ENCODE measurements at places on chromosomes 11 and 22.

DNA sequence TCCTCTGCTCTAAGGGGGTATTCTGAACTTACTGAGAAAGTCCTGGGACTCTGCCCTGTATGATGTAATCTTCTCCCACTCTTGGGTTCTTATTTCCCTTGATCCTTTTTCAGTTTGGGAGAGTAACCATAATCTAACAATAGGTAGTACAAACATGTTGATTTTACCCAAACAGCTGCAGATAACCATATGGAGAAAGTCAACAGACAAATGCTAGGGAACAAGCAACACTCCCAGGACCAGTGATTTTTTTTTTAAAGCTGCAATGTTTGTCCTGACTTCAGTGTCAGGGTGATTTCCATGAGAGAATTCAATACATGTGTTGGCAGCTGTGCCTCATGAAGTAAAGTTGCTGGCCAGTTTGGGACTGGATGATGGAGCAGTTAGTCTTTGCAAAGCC lies 156.5 kb downstream of the FCHSD2 start:
- DNase-seq, result no peak

- no peak for DNase-seq
Observed at GRCh38 chr11:119991669-119992068, 146.2 kb downstream of the TRIM29 start.

DNA sequence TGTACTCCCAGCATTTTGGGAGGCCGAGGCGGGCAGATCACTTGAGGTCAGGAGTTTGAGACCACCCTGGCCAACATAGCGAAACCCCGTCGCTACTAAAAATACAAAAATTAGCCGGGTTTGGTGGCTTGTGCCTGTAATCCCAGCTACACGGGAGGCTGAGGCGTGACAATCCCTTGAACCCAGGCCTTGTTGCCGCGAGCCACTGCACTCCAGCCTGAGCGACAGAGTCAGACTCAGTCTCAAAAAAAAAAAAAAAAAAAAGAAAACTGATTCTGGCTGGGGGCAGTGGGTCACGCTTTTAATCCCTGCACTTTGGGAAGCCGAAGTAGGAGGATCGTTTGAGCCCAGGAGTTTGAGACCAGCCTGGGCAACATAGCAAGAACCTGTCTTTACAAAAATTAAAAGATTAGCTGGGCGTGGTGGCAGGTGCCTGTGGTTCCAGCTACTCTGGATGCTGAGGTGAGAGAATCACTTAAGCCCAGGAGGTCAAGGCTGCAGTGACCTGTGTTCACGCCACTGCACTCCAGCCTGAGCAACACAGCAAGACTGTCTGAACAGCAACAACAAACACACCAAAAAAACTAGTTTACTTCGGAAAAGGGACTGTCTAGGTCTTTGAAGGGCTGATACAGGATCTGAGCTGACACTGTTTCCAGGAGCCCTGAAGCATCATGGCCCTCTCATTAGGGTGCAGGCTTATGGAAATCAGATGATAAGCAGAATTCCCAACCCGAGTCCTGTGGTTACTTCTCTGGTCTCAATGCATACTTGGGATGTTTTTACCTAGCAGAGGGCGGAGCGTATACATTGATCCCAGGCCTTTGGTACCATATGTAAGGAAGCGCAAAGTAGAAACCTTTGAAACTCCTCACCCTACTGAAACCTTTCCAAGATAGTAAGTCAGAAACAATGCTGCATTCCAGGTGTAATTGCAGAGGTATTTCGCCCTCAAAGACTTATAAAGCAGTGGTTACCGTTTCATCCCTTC lies 1.8 kb upstream of the CHKB start:
- DNase-seq, result no peak

DNA sequence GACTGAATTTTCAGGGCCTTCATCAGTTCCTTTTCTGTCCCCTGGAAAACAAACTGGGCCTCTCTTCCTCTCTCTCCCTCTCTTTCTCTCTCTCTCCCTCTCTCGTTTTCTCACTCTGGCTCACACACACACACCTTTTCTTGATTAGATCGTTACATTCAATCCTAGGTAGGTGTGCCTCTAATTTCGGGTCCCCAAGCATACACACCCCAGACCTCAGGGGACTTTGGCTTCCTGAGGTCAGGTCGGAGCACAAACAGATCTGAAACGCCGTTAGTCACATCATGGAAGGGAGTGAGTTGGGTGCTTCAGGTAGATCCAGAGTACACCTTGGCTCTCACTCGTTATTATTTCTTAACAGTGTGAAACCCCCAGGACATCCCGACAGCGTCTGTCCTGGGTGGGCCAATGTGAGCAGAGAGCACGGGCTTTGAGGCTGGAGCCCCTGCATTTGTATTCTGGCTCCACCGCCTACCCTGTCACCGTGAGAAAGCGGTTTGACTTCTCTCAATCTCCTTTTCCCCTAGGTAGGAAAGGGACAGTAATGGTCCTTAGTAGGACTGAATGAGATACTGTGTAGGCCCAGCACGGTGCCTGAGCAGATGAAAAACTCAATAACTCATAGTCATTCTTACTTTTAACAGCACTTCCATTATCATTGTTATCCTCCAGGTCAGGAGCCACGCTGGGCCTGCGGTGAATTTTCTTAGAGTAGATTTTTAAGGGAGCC lies 37.3 kb upstream of the POU2AF1 start:
- no peak for DNase-seq

DNA sequence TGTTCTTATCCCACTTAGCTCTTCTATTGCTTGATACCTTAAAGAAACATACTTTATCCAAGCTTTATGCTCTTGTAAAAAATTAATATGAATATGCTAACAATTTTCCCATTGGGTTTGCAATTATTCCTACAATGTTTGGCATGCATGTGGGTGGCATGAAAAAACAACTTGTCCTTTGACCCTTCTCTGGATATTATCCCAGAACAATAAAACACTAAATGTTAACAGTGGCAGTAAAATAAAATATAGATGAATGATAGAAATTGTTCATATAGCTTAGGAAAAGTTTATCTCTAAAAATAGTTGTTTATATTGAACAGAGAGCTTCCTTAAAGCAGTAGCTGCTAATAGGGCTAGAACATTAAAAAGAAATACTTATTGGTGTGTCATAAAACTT lies 860.5 kb upstream of the LRRC4C start:
- no peak for DNase-seq

- no peak for DNase-seq
Observed at GRCh38 chr11:69259096-69259495, 34.9 kb upstream of the MYEOV start.

- DNase-seq, result no peak
Observed at GRCh38 chr22:33063611-33064010, 5.4 kb upstream of the SYN3 start.

DNA sequence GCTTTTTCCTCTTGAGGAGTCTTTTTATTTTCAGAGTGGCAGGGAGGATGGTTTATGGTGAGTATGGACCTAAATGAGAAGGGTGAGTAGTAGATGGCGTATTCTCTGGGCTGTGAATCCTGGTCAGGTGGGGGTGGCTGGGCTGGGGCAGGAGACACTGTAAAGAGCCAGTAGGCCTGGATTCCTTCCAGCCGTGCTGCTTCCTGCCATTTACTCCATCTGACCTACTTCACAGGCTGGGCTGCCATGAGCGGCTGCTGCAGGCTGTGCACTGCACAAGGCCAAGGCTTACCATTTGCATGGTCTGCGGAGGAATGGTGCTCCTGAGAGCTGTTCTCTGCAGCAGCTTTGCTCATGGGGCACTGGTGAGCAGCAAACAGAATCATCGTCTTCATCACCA lies 297.6 kb downstream of the KIRREL3 start:
- no peak for DNase-seq

- no peak for DNase-seq
Observed at GRCh38 chr11:48013269-48013901, 33.0 kb downstream of the PTPRJ start.

- no peak for DNase-seq
Observed at GRCh38 chr11:76770642-76771445, 12.3 kb upstream of the TSKU start.

GRCh38 chr22:48936391-48936790 lies 891.3 kb downstream of the BRD1 start:
- no peak for DNase-seq

DNA sequence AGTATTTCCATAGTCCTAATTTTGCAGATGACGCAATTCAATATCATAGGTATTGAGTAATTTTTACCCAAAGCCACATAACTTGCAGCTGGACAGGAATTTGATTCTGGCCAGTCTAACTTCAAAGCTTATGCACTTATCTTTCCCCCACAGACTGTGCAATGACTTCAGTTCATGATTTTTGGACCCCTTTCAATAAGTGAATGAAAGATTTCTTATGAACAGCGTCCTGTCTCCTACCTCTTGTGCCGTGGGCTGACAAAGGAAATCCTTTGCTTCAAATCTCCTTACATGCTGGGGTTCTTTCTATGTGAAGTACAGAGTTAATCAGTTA lies 217.7 kb upstream of the KIRREL3 start:
- no peak for DNase-seq

GRCh38 chr11:39804271-39804670 lies 1655.2 kb downstream of the LRRC4C start:
- no peak for DNase-seq

- no peak for DNase-seq
Observed at GRCh38 chr11:110065189-110065588, 28.0 kb upstream of the ZC3H12C start.

DNA sequence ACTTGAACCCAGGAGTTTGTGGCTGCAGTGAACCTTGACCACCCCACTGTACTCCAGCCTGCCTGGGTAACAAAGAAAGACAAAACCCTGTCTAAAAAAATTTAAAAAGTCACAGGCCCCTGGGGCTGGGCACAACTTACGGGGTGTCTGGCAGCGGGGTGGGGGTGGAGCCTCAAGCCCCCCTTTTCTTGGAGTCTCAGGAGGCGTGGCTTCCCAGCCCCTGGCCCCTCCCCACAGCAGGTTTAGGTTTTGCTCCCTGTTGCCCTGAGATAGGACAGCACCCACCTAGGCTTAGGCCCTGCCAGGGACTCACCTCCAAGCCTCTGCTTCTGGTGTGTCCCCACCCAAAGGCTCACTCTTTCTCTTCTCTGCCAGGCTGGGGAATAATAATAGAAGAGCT lies 22.4 kb downstream of the MGAT3 start:
- DNase-seq, result no peak

- DNase-seq, result no peak
Observed at GRCh38 chr11:67031791-67032561, 9.0 kb downstream of the SYT12 start.

DNA sequence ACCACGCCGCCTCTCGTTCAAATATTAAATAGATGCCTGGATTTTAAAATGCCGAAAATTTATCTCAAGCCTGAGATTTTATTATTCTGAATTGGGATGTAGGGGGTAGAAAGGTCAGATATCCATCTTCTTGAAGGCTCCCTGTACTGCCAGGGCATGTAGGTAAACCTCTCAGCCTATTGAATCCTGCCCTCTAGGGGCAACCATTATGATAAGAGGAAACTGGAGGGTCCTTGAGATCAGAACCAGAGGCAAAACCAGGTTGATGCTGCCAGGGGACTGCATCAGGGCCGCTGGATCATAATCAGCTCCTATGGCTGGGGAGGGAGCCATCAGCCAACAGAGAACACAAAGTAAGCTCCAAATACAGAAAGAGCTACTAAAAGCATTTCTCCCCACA lies 92.4 kb downstream of the KCNC1 start:
- DNase-seq, result no peak

- no peak for DNase-seq
Observed at GRCh38 chr11:114160894-114161293, 101.4 kb downstream of the ZBTB16 start.
